Fibroblast of mammary gland (primary cell): ENCODE measurements at places on chromosomes 6 and 20.

DNA sequence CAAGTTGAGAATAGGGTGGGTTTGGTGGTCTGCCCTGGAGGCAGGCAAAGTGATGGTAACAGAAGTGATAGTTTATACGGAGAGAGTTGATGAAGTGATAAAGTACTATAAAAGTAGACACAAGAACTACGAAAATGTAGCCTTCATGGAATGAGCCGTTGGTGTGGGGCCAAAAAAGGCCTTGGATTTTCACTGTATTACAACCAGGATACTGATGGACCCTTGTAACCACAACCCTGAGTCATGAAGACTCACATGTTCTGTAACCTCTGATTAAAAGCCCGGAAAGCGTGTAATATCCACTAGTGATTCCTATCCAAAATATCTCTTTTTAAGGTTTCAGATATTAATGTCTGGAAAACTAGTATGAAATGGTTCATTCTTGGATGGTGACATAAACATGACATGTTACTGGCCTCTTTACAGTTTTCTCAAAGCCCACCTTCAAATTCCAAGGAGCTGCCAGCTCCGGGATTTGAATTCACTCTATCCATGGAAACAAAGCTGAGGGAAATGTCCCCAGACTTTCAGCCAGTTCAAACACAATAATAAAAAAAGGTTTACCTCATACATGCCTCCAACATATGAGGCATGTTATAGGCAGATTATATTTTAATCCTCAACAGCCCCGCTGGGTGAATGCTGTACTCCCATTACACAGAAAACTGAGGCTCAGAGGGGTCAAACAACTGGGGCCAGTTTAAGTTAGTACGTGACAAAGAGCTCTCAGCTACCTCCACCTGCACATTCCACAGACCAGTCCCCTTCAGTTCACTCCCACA, 55.4 kb downstream of the MRPL14 start:
- peak; percentile 98 for DNase-seq

GRCh38 chr6:42424906-42425474, 26.7 kb downstream of the TRERF1 start:
- DNase-seq, result no peak

DNA sequence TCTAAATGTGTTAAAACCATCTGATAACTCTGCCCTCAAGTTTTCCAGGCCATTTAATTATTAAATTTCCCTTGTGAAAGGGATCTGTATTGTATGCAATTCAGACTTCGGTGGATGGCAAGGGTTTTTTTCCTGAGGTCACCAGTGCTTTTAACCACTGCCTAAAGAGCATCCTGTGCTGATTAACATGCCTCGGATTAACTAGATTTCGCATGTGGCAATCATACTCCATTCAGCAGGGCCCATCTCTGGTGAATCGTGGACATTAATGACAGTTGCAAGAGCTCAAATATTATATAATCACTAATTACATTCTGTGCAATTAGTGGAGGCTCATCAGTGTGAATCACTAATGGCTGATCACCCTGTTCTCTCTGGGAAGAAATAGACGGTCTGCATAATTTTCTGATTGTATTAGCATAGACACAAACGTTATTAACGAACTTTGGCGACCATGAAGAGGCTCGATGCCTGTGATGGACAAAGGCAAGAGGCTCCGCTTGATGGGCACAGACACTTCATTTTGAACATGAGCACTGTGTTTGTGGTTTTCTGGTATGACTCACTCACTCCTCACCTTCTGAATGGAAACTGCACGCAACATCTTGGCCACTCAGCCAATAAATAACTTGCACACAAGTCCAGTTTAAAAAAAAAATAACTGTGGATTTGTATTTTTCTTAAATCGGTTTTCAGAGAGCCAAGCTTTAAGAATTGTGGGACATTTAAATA, 31.4 kb downstream of the LINC00237 start:
- peak; percentile 16 for DNase-seq

- DNase-seq, result peak; percentile 19
Observed at GRCh38 chr6:152636021-152636608, 1.0 kb downstream of the SYNE1 start.

GRCh38 chr20:52539891-52540290, 348.3 kb upstream of the ZFP64 start:
- no peak for DNase-seq

DNA sequence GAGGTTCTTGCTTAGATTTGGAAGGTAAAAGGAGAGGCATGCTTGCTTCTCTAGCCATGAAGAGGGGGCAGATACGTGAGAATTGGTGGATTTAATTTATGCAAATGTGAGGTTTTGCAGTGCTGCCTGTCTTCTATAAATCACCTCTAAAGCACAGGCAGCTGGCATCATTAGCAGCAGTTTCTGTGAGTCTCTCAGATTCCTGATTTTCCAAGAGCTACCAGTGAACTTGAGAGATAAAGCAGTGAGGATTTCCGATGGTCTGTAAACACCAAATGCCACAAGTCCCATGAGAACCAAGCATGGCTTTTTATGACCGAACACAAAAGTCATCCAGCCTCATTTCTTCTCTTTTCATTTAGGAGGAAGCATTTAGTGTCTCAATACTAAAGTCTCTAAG, 3.2 kb upstream of the SIRPB2 start:
- no peak for DNase-seq

GRCh38 chr6:35061651-35062410, 79.3 kb downstream of the TCP11 start:
- peak; percentile 7 for DNase-seq

DNA sequence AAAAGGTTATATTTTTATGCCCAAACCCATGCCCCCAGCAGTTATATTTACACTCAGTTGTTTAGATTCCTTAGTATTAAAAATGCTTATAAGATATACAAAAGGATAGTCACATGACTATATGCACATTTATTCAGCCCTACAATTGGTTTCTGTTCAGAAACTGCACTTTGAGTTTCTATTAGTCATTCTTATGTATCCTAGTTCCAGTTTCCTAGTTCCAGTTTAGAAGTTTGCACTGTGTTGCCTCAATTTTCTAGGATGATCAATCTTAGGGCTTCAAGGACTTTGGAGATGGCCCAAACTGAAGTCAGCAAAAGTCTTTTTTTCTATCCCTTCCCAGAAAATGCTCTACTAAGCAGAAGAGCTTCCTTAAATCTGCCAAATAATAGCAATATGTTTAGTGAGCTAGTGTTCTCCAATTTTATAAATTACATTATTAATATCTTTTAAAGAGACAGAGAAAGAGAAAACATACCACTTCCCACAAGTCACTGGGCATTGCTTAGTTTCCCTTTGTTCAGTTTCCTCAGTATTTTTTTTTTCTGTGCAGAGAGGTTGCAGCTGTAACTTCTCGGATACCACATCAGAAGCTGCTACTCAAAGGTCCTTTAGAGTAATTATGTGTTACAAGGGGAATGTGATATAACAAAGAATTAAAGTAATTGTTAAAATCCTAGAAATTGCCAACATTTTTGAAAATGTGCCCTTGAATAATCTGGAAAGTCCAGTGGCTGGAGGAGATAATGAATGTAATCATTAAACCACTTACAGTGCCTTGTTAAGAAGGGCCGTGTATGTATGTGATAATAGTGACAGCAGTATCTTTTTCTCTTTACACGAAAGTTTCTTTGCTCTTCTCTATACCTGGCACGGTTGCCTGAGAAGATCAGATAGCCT, 138.8 kb downstream of the KHDRBS2 start:
- DNase-seq, result no peak

- no peak for DNase-seq
Observed at GRCh38 chr6:142940487-142940886, 4.5 kb downstream of the HIVEP2 start.

- DNase-seq, result peak; percentile 66
Observed at GRCh38 chr6:32622545-32623401, 14.4 kb upstream of the HLA-DQA1 start.

GRCh38 chr6:39665861-39666260, 59.3 kb downstream of the KIF6 start:
- no peak for DNase-seq

DNA sequence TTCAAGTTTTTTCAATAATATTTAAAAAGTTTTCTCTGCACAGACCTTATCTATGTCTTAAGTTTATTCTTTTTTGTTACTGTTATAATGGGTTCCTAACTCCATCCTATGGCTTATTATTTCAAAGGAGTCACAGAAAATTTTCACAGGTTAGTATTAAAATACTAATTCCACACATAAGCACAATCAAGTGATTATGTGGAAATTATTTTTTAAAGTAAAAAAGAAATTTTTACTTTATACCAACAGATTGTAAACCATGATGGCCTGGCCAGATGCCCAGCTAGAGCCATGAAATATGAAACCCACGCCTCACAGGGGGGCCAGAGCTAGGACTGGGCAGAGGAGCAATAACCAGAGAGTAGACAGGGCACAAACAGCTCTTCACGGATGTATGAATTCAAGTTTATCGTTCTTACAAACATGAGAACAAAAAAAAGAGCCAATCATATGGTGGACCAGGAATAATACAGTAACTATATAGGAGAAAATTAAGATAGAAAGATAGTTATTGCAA, 34.0 kb downstream of the NUDT3 start:
- peak; percentile 52 for DNase-seq

DNA sequence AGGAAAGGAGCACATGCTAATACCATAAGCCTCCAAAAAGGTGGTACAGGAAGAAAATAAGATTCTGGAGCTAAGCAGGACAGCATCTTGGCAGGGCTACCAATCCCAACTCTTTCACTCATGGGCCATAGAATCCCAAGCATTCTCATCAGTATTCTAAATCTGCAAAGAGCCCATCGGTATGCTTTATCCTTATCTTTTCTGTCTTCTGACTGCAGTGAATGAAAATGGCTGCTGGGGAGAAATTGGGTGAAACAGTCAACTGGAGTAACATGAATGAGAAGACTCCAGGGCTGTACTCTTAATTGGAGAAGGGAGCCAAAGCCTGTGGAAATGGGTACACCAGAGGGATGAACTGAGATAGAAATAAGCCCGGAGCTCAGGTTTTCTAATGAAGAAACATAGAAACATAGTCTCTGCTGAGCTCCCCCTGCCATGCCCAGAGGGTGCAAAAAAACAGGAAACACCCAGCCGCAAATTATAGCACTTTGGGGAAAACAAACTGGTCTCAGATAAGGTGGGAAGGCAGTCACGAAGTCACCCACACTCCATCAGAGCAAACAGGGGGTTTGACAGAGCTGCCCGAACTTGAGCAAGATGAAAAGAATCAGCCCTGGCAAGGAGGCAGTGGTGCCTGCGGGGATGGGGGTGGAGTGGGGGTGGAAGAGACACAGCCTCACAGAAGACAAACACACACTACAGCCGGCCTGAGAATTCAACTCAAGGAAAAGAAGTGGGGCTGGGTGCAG, 35.4 kb upstream of the E2F3 start:
- no peak for DNase-seq

- DNase-seq, result no peak
Observed at GRCh38 chr6:169473663-169474062, 220.0 kb upstream of the THBS2 start.
